Vein endothelial cell (primary cell): ENCODE measurements at places on chromosomes 5 and 9. TPM values are rescaled to one million over a fixed set of nuclear protein-coding genes. Genes with fewer than 3 reads are reported as not detected.

NAIF1 gene
- total RNA-seq: 7.5 and 9.3 TPM in 2 replicates

FOXI1 gene
- under 0.01 TPM in 1 of 2 replicates, not detected in the other for total RNA-seq

CBY3 gene
- not detected in 2 replicates for total RNA-seq

CDX1 gene
- not detected in 2 replicates for total RNA-seq

ADGRD2 gene
- total RNA-seq: not detected in 2 replicates

EDIL3 gene
- total RNA-seq: 2.9 and 3.5 TPM in 2 replicates

RASEF gene
- 0.19 TPM in 1 of 2 replicates, not detected in the other for total RNA-seq

SEC24A gene
- 29.1 and 34.7 TPM in 2 replicates for total RNA-seq
